ENCODE measurements at places on chromosomes 3 and 15.

- no peak for DNase-seq
Observed at GRCh38 chr3:64028754-64029153, 5.5 kb upstream of the PSMD6 start.

- no peak for DNase-seq
Observed at GRCh38 chr3:32780735-32781210, 37.0 kb upstream of the TRIM71 start.

GRCh38 chr3:188400494-188401243, 246.7 kb downstream of the LPP start:
- DNase-seq, result no peak

GRCh38 chr3:127690823-127691452, 18.2 kb downstream of the ABTB1 start:
- peak; percentile 29 for DNase-seq

GRCh38 chr3:158404131-158404718, 166.8 kb upstream of the MLF1 start:
- no peak for DNase-seq

DNA sequence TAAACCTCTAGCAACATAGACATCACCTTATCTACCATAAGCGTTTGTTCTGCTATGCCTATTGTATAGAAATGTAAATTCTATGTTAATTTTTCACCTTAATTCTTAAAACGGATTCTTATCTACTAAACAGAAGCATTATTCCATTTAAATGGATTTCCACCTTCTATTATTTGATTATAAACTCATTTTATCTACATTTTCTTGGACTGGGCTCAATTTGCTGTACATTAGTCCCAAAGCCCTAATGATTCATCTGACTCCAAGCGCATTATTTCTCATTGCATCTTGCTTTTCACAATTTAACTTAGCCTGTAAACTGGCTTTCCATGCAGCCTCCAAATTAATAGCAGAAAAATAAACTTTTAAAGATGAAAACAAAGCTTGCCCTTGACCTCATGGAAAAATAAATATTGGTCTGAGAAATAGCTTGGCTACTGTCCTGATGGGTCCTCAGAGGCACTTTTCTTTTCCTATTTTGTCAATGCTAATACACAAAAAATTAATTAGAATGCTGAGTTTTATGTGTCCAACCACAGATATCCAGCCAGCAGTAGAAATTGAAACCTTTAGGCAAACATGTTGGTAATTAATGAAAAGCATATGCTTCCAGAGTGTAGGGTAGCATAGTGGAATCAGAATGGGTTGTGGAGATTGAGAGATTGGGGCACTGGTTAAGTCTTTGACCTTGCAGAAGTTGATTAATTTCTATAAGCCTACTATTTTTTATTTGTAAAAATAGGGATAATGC, 81.4 kb upstream of the CFAP20DC start:
- DNase-seq, result no peak

- DNase-seq, result no peak
Observed at GRCh38 chr3:59404851-59405250, 355.0 kb upstream of the CFAP20DC start.

DNA sequence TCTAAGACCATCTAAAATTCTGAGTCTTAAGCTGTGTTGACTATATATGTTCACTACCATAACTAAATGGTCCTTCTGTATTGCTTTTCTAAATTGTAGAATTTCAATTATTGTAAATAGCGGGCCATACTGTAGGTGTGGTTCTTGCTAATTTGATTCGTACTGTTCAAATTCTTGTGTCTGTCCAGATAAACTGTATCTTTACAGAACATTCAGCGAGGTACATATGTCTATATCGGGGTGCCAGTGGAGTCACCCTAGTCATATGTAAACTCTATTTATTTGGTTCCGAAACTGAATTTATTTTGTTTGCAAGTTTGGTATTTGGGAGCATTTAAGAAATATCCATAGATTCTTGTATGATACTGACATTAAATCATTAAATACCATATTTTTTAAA, 69.0 kb downstream of the IGF1R start:
- DNase-seq, result no peak

DNA sequence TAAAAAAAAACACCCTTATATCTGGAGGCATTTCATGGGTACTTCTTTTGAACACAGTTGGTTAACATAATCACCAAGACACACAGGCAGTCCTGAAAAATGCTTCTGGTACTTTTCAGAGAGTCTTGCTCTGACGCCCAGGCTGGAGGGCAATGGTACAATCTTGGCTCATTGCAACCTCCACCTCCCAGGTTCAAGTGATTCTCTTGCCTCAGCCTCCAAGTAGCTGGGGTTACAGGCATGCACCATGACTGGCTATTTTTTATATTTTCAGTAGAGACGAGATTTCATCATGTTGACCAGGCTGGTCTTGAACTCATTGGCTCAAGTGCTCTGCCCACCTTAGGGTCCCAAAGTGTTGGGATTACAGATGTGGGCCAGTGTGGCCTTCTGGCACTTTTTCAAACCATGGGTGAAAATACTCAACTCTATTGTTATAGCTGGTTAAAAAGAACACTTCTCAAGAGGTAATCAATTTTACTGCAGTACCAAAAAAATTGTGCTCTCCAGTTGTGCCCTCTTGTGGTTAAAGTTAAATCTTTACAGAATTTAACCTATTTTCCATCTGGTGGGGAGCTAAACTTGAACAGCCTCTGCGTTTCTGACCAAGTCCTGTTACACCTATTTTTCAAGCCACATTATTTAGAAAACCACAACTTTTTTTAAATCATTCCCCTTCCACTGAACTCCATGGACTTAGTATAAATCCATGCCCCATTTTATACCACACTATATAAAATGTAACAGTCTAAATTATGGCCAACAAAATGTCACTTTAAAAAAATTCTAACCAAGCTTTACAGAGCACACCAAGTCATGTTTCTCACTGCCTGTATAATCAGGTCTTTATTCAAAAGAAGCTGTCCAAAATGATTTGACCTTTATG, 1.2 kb upstream of the SNAPC5 start:
- peak; percentile 38 for DNase-seq

DNA sequence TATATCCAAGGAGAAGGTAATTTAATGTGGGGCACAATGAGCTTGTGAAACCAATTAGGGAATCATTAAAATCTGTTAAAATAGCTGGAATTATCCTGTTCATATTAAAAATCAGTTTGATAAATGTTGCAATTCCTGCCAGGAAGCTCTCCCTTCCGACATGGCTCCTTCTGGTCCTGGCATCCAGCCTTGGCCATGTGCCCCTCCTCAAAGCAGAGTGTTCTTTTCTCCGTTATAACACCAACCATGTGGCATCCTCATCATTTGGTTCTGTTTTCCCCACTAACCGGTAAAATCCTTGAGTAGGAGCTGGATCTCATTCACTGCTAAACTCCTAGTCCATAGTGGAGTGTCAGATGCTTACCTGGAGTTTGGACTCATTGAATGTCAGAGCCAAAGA, 127.2 kb downstream of the ARNT2 start:
- DNase-seq, result no peak

DNA sequence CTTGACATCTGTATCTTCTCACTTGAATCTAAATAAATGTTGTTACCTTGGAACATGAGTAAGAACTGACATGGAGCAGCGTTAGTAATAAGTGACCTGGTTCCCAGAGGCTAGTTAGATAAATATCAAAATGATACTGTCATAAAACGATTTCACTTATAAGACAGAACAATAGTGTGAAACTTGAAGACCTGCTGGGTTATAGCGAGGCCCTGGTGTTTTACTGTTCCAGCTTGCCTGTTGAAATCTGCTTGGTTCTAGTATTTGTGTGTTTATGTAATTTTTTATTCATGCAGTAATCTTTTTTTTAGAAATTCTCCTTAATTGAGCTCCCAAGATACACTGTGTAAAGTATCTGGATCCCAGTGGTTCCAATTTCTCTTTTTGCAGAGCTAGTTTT, 129.4 kb downstream of the CACNA2D3 start:
- DNase-seq, result no peak

DNA sequence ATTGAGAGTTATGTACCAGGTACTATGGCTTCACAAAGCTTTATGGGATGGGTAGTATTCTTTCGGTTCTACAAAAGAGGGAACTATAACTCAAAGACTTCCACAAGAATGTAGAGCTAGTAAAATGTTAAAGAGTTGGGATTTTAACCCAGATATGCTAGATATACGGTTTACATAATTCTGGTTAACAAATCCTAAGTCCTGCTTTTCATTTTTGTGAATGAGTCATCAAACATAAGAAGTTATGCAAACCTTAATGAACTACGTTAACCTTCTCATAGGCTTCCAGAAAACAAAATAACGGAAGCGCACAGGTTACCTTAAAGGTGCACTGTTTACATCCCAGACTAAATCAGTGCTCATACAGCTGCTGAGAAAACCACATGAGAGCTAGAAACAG, 1049.3 kb downstream of the MCTP2 start:
- no peak for DNase-seq

- DNase-seq, result no peak
Observed at GRCh38 chr3:113055201-113055600, 64.4 kb downstream of the GTPBP8 start.

DNA sequence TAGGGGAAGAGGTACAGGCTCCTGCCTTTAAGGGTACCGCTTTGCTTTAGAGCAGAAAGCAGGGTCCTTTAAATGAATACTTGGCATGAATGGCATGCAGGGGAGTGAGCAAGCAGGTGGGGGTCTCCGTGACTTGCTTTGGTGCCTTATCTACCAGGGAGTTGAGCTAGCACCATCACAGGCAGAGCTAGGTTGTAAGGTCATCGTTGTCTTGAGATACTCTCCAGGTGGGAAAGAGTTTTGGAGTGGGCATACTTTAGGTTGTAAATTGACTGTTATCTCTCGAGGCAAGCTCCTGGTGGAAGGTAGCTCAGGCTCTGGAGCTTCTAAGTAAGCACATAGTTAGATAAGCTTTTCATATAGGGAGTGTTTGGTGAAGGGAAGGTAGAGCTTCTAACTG, 5.6 kb downstream of the GASK1A start:
- no peak for DNase-seq

- no peak for DNase-seq
Observed at GRCh38 chr3:125319765-125320164, 55.4 kb downstream of the ZNF148 start.

DNA sequence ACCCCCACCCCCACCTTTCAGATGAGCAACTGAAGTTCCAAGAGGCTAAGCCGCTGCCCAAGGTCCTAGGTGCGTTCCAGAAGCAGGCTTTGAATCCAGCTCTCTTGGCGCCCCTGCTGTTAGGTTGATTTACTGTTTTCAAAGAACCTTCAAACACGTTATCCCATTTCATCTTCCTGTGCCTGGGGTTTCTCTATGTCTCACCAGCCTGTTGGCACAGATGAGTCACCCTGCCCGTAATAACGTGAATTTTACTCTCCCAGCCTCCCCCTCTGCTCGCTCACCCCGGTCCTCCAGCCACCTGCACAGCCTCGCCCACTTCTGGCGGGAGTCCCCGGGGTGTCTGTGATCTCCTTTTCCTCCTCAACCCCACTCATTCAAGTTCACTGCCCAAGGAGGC, 13.0 kb upstream of the TSEN2 start:
- DNase-seq, result no peak

DNA sequence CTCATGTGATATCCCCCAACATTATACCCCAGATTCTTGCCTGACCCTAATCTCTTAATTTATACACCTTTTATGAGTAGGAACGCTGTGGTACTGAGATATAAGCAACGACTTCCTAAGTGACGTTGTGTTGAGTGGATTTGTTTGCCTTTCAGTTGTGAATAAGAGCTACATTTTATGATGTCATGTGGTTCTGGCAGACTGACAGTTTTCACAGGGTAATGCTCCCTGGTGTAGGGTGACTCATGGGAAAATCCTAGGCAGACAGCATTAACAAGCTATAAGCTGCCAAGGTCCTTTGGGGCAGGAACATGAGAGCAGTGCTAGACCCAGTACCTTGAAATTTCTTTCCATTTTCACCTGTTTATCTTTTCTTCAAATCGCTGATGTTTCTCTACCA, 11.2 kb downstream of the C3orf52 start:
- DNase-seq, result peak; percentile 56

GRCh38 chr3:47002171-47003055, 22.9 kb downstream of the NBEAL2 start:
- no peak for DNase-seq

- DNase-seq, result no peak
Observed at GRCh38 chr15:83198476-83198875, 9.1 kb downstream of the HDGFL3 start.

Data from NCI-H1105 (cell line).